ENCODE measurements at places on chromosomes 6 and 20.

DNA sequence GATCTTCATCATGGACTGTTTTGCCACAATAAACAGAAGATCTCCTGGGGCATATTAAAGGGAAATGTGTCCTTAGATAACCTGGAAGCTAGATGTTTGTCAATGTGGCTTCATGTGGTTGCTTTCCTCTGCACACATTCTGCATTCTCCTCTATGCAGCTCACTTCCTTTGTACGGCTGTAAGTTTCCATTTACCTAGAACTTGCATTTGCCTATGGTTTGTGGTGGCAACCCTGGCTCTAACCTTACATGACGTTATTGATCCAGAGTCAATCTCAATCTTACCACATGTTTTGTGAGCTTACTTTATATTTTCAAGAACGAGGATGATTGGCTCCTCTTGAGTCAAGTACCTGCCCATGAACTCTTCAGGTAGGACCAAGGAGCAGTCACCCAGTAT is 863.1 kb downstream of the MAFB start:
- no peak for DNase-seq

- no peak for DNase-seq
Observed at GRCh38 chr20:19094959-19095541, 117.4 kb upstream of the SLC24A3 start.

DNA sequence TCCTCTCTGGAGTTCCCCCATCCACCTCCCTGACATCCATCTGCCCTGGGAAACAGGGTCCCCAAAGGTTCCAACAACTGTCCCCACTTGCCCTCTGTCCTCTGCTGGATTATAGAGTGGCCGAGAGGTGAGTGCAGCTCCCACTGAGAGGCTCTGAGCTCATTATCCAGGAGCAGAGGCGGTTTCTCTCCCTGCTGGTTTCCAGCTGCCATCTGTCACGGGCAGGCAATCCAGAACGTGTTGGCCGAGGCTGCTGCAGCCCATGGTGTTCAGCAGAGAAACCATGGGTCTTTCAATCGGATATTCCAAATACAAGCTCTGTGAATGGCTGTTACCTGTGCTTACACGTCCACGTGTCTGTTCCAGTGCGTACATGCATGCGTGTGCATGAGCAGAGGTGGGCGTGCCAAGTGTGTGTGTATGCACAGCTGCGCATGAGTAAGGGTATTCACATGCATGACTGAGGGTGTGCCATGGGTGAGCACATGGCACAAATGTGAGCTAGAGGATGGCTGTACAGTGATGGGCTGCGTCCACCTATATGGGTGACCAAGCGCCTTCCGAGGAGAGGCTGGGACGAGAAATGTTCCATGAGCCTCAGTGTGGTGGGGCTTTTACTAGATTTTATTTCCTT is 183.7 kb upstream of the PMEPA1 start:
- DNase-seq = no peak

DNA sequence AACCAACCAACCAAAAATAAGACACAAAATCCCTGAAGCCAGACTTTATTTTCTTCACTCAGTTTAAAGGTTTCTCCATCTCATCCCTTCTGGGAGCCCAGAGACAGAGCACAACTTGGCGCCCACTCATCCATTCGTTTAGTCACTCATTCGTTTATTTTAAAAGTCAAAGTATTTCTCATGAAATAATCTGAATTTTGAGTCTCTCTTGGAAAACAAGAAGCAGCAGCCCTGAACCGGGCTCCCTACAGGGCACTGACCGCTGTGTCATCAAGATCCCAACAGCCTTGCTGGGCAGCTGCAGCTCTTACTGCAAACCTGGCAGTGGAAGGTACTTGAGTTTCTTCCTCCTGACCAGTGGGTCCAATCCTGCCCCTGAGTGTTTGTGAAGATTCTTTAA is 171.6 kb downstream of the THBS2 start:
- DNase-seq = no peak

DNA sequence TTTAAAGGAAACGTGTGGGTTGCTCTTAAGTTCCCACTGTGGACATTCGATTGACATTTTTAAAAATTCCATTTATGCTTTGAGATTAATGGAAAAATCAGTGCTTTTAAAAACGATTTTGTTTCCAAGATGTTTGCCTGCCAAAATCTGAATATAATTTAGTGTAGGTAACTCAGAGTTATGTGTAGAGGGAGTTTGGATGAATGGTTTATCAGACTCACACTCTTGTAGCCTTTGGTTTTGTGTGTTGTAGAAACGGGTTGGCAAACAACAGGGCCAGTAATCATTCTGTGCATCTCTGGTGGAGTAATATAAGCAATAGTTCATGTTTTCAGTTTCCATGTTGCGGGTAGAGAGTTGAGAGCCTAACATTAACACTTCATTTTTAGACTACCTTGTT is 140.6 kb downstream of the RPS12 start:
- DNase-seq = no peak

GRCh38 chr20:41192575-41192974 is 55.2 kb downstream of the PLCG1 start:
- no peak for DNase-seq

- DNase-seq = no peak
Observed at GRCh38 chr6:166803471-166803870, 152.9 kb downstream of the RNASET2 start.

GRCh38 chr6:67248077-67248476 is 1387.0 kb upstream of the ADGRB3 start:
- DNase-seq = no peak

- no peak for DNase-seq
Observed at GRCh38 chr6:25103603-25104002, 167.8 kb upstream of the RIPOR2 start.

DNA sequence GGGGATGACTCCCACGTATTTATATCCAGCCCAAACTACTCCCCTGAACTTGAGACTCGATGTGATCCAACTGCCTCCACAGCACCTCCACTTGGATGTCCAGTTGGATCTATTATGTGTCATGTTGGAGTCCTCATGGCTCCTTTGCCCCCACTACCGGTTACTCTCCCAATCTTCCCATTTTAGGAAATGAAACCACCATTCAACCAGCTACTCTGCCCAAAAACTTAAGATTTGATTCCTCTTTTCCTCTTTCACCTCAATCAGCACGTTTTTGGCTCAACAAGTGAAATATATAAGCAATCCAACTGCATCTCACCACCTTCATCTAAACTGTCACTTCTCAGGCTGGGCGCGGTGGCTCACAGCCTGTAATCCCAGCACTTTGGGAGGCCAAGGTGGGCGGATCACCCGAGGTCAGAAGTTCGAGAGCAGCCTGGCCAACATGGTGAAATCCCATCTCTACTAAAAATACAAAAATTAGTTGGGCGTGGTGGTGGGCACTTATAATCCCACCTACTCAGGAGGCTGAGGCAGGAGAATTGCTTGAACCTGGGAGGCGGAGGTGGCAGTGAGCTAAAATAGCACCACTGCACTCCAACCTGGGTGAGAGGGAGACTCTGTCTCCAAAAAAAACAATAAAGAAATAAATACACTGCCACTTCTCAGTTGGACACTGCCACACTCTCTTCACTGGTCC is 3.4 kb downstream of the AHCY start:
- DNase-seq = no peak

DNA sequence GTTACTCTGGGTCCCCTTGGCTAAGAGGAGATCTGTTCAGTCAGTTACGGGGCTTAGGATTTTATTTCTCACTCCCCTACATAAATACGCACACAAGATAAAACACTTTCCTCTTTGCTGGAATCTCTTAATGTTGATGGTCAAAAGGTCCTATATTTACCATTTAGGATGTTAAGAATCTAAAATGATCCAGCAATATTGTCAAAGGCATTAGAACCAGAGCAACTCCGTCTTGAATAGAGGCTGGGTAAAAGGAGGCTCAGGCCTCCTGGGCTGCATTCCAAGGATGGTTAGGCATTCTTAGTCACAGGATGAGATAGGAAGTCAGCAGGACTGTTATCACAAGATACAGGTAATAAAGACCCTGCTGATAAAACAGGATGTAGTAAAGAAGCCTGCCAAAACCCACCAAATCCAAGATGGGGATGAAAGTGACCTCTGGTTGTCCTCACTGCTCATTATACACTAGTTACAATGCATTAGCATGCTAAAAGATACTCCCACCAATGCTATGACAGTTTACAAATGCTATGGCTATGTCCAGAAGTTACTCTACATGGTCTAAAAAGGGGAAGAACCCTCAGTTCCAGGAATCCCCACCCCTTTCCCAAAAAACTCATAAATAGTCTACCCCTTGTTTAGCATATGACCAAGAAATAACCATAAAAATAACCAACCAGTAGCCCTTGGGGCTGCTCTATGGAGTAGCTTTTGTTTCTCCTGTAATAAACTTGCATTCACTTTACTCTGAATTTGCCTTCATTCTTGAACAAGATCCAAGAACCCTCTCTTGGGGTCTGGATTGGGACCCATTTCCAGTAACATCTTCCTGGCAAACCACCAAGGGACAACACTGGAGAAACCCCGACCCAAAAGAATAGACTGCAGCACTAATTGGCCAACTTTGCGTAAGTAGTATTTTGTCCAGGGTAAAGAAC is 107.5 kb downstream of the DTNBP1 start:
- DNase-seq = no peak

DNA sequence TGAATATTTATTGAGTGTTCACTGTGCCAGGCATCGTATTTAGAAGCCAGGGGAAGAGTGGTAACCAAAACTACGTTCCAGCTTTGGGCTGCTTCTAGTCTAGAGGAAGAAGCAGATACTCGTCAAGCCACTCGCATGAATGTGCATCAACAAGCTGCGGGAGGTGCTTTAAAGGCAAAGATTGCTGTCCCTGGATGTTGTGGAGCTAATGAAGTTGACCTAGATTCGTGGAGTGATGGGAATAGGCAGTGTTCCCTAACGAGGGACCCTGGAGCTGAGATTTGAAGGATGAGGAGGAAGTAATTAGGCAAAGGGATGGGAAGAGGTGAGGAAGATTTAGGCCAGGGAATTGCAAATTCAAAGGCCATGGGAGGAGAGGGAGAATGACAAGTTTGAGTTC is 118.9 kb downstream of the TMEM170B start:
- no peak for DNase-seq

- DNase-seq = no peak
Observed at GRCh38 chr20:50690650-50691572, at the start of gene RIPOR3. Gene RIPOR3, minus strand, starts transcription at chr20:50691542. Its CDS starts 414 bp downstream, at chr20:50691128.

DNA sequence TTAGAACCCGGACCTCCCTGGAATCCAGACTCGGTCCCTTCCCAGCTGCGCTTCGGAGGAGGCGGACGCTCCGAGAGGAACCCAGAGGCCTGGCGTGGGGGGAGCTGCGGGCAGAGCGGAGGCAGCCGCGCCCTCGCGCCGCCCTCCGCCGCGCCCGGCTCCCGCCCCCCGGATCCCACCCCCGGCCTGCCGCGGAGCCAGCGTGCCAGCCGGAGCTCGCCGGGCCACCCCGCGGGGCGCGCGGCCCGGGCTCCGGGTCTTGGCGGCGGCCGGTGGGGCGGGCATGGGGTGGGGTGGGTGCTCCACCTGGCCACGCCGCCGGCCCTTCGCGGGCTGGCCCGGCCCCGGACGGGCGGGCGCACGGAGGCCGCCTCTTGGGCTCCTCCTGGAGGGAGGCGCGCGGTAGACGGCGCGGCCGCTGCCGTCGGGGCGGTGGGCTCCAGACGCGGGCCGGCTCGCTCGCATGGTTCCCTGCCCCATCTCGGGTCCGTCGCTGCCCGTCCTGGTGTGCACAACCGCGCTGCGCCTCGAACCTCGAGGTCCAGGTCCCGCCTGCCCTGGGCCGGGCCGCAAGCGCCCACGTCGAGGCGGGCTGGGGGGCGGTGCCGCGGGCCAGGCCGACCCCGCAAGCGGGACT is 592 bp upstream of the CDYL start:
- peak; percentile 50 for DNase-seq

- DNase-seq = no peak
Observed at GRCh38 chr20:25389858-25390537, 637 bp downstream of the ABHD12 start.

DNA sequence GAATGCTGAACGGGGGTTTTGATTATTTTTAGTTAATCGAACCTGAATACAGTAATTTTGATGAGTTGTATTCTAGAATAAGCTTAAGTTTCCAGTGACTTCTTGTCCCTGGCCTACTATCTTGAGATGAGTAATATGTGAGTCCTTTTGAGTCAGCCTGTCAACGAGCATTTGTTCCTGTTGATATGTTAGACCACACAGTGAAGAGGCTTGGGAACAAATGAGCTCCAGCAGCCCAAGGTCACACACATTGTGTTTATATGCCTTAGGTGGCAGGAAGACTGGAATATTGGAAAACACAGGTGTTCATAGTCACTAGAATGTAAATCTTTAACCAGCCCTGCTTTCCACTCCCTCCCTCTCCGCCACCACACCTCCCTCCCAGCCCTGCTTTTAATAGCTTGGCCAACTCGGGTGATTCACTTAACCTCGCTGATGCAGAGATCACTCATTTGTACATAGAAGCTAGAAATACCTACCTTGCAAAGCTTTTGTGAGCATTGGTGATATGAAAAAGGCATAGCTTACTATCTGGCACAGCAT is 9.1 kb downstream of the SMPDL3A start:
- no peak for DNase-seq

DNA sequence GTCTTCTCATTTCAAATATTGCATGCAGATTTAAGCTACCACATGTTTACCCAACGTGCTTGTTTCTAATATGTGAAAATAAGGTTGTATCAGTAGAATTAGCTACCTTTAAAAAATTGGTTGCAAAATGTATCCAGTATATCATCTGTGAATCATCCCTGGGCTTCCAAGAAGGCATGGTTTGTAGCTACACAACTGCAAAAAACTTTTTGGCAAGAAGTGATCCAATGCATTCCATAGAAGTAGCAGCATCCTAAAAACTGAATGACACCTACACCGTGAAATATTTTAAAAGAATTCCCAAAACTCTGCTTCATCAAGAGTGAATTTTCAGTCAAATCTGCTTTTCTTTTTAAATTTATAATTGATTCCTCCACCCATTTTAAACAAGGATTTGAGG is 89.1 kb downstream of the AIG1 start:
- no peak for DNase-seq

- no peak for DNase-seq
Observed at GRCh38 chr6:116255246-116255800, 1.4 kb upstream of the TSPYL4 start.

- no peak for DNase-seq
Observed at GRCh38 chr6:91106083-91106482, 519.2 kb upstream of the MAP3K7 start.

- DNase-seq = no peak
Observed at GRCh38 chr6:22926790-22927354, 357.5 kb downstream of the HDGFL1 start.

- no peak for DNase-seq
Observed at GRCh38 chr20:43971267-43971666, 56.6 kb downstream of the TOX2 start.

- DNase-seq = no peak
Observed at GRCh38 chr20:621125-621756, 11.1 kb upstream of the TCF15 start.
